ENCODE measurements at places on chromosomes 6 and 20.

GRCh38 chr6:15675536-15676220 lies 12.8 kb upstream of the DTNBP1 start:
- DNase-seq: no peak

GRCh38 chr6:16224409-16224808 lies 14.0 kb upstream of the GMPR start:
- peak; percentile 63 for DNase-seq

- no peak for DNase-seq
These were observed 1.5 kb downstream of the LEMD2 start for GRCh38 chr6:33787346-33787953.

DNA sequence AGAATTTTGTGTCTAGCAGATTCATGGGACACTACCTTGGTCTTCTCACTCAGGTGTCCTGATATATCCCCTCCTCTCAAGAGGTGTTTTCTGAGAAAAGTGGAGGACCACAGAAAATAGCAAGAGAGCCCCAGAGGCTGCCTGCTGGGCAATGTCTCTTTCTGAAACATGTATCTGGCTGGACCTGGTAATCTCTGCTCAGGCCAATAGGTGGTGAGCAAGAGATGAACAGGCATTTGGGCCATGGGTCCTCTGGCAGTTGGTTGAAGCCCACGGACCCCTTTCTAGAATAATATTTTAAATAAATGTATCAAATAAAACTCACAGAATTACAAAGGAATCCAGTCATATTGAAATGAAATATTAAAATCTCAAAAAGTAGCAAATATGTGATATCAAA lies 8.8 kb upstream of the THBD start:
- no peak for DNase-seq

DNA sequence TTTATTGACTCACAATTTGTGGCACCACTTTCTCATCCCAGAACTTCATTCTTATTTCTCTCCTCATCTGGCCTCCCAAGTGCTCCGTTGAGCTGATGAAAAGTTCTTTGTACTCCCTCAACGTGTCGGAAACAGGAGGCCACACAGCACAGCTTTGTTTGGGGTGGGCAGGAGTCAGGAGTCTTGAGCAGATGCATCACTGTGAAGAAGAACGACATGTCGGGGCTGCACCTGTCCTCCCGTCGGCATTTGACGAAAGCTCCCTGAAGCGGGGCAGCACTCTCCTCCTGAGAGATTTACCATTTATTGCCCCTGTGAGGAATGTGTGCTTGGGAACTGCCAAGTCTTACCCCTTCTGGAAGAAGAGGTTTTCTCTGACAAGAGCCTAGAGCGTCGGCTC lies 28.1 kb downstream of the TAF8 start:
- DNase-seq: no peak

DNA sequence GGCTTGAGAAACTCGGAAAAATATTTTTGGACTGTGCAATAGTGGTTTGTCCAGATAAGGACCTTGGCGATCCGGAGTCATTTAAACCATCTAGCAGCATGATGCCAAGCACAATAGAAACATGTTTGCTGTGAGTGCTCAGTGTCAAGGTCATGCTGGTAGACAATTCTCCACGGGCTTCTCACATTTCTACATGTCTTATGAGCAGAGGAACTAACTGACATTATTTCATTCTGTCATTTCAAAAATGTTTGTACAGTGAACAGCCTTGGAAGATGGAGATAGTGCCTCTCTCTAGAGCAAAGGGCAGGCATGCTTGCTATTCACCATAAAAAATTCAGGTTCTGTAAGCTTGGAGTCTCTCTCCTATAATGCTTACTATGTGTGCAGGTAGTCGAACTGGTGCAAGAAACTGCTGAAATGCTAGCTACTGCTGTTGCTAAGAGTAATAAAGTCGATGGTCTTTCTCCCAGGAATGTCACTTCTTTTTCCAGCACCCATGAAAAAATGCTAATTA lies 25.4 kb upstream of the CCN2 start:
- no peak for DNase-seq

- DNase-seq: no peak
These were observed 177.4 kb upstream of the PLN start for GRCh38 chr6:118370722-118371121.

GRCh38 chr6:34630040-34630439 lies 66.5 kb downstream of the ILRUN start:
- DNase-seq: no peak

- peak; percentile 39 for DNase-seq
These were observed 7.3 kb downstream of the PTGIS start for GRCh38 chr20:49560646-49561045.

DNA sequence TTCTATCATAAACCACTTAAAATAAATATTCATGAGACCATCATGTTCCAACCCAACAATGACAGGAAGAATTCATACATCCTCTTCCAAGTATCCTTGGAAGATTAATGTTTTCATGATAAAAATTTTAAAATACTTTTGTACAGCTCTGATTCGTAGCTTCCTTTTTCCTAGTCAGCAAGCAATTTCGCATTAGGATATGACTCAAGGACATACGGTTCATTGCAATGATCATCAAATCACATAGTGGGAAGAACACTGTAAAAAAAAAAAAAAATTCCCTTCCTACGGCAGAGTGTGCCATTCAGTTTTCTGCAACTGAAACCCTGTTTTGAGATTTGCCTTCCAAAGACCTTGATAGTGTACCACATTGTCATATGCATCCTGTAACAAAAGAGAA lies 35.3 kb upstream of the GFOD1 start:
- DNase-seq: no peak

GRCh38 chr6:126923807-126924206 lies 194.7 kb upstream of the RSPO3 start:
- DNase-seq: no peak

DNA sequence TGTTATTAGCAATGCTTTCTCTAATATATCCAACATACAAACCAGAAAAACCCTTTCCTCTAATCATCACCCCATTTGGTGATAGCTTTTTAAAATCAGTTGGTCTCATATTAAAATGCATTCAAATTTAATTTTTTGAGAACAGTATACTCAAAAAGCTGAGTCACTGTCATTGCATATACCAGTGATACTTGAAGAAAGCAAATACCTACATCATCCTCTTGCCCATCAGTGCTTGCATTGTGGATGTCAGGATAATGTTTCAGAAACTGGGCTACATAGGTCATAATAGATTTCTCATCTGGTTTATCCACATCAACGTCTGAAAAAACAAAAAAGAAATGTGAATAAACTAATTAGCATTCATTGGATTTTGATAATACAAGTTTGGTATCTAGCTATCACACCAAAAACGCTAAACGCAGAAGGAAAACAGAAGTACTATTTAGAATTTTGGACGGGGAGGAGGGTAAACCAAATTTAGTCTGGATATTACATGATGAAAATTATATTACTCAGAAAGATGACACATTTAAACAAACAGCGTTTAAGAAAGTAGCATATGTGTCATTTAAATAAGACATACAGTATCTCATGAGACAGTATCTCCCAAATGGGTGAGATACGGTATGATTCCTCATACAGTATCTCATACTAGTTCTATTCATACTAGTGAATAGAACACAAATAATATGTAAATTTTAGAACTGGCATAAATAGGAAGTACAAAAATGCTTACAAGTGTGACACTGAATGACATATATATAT lies 134.6 kb downstream of the SYNE1 start:
- no peak for DNase-seq

DNA sequence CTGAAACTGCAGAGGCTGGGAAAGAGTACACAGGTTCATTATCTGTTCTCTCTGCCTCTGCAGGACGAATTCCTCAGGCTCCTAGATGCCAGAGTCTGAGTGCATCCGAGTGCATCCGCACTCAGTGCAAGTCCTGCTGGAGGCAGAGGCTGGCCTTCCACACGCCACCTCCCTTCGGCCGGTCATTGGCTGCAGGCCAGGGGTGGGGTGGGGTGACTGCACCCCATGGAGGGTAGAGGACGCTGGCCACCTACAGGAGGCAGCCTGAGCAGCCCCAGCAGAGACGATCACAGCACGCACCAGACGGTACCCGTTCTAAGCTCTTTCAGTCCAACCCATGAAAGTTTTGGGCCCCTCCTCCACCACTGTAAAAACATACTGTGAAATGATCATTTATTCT lies 11.7 kb downstream of the SFT2D1 start:
- DNase-seq: no peak

DNA sequence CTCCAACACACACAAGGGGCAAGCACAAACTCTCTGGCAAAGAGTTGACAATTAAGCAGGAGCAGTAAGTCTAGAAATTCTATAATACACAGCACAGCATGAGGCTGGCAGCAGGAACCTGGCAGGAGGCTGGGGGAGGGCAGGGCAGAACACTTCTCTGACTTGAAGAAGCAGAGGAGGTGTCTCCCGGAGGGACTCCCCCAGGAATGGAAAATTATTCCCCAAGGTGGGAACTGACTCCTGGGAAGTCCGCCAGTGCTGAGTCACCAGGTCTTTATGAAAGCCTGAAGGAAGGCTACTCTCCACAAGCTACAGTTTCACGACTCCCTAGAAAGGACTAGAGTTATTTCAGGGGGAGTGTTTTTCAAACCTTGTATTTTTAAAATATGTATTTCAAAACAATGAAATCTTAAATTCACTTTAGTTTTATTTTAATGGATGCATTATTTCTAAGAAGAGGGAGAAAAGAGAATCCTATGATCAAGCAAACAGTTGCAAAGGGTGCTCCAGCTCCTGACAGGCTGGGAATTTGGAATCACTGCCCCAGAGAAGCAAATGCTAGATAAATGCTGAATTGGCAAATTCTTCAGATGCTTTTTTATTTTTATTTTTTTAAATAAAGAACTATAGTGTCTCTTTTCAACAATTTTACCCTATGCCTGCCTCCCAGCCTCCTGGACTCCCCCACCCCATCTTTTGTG lies 192.8 kb downstream of the LY86 start:
- DNase-seq: no peak

DNA sequence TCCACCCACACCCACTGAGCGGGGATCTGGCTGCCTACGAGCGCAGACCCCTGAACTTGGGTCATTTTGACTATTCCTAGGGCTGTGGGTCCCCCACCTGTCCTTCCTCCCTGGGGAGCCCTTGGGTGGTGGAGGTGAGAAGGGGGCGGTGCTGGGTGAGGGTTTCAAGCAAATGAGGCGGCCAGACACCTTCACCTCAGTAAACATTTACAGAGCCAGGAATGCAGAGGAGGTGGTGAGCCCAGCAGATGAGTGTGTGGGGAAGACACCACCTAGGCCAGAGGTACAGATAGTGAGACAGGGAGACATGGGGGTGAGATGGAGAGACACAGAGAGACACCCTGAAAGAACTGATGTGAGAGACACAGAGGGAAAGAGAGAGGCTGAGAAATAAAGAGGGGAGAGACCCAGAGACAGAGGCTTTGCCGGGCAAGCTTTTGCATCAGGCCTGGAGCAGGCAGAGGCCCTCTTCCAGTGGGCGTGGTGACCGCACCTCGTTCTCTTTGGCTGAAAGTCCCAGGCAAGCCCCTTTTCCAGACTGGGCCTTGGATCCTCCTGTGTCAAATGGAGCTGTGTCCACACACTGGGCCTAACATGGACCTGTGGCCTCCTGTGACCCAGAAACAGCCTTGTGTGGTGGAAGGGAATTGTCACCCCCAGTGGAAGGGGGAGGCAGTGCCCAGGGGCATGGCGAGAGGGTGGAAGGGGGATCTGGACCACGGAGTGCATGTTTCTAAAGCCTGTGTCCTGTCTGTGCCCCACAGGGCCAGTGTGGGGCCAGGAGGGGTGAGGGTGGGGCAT lies 29.7 kb downstream of the CEBPB start:
- DNase-seq: no peak

GRCh38 chr20:2557873-2558580 lies 21.7 kb downstream of the TMC2 start:
- no peak for DNase-seq

DNA sequence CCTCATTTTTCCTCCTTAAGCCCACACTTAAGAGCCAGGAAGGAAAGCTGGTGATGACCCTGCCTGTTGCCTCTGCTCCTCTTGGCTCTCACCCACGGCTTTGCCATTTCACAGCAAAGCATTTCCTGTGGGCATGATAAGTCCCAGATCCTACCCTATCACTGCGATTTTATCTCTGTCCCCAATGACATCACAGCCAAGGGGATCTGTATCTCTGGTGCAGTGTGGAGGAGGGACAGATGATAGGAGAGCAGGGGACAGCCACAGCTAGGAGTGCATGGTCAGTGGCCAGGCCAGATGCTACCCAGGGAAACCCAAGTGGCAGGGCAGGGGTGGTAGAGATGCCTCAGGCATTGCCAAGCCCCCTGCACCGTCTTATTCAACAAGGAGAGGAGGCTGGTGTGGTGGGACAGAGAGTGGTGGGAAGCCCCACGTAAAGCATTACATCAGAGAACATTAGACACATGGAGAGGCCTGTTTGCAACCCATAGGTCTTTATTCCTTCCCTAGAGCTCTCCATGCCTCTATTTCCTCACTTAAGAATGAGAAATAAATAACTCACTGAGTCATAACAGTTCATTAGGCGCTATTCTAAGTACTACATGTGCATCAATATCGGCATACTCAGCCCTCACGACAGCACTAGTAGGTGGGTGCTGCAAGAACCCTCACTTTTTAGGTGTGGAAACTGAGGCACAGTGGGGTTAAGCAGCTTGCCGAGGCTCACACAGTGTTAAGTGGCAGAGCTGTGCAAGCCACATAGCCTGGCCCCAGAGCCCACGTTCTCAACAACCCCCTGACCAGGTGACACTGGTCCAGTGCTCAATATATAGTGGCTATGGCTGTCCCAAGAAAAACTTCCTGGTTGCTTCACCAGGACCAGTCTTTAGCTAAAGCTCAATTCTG lies 4.6 kb downstream of the TFEB start:
- DNase-seq: peak; percentile 32

GRCh38 chr20:60658681-60659080 lies 593.4 kb upstream of the CDH4 start:
- DNase-seq: no peak

GRCh38 chr6:44869321-44869897 lies 458.7 kb upstream of the RUNX2 start:
- no peak for DNase-seq

DNA sequence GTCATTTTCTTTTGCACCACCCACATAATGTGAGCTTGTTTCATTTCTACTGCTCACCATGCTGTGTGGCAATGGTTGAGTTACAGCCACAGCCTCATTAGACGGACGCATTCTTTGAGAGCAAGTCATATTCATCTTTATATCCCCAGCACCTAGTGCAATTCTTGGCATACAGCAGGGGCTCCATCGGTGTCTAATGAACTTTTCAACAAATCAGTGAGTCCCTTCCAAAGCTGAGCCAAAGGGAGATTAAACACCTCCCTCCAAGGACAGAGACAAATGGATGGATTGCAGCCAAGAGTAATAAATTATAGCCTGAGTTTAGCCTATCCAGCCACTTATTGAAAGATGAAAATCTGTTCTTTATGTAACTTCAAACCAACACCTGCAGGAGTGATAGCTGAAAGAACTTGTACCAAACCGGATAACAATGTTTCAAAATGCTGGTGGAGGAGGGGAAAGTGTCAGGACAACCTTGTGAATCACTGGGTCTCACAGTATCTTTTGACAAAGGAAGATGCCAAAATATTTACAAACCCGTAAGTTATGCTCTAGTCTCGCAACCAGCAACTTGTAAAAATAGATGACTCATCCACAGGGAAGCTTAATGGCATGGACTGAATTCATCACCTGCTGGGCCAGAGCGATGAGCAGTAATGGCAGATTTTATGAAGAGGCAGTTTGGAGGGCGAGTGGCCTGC lies 139.0 kb downstream of the PXDC1 start:
- peak; percentile 28 for DNase-seq

Measured in NB4 (cell line).